ENCODE measurements at places on chromosomes 1 and 21. TPM values are rescaled to one million over a fixed set of nuclear protein-coding genes. Genes with fewer than 3 reads are reported as not detected.
A peak's percentile ranks its signal among the peaks of the same experiment; 100 is the strongest.

GRCh38 chr1:244466724-244467123 lies 5.7 kb downstream of the CATSPERE start:
- DNase-seq: no peak

GRCh38 chr1:15740924-15741850 lies 1.1 kb upstream of the TMEM82 start:
- DNase-seq: peak; percentile 89

- DNase-seq: peak; percentile 1
Measured at GRCh38 chr1:152654110-152654509, 9.1 kb upstream of the LCE2D start.

DNA sequence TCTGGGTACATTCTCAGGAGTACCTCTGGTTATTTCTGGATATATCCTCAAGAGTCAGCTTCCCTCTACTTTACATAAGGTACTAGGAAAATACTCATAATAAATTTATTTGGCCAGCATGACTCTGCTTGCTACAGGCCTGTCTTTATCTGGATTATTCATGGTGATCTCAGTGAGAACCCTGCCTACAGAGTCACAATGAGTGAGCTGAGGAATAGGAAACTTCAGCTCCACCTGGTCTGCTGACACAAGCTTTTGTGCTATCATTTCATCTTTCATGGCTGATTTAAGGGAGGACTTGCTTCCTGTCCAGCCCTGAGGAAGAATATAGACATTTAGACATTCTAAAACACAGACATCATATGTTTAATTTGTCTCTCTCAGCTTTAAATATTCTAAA lies 19.5 kb upstream of the SUCO start:
- no peak for DNase-seq

- DNase-seq: no peak
Measured at GRCh38 chr21:32209580-32209979, 69.3 kb downstream of the MIS18A start.

DNA sequence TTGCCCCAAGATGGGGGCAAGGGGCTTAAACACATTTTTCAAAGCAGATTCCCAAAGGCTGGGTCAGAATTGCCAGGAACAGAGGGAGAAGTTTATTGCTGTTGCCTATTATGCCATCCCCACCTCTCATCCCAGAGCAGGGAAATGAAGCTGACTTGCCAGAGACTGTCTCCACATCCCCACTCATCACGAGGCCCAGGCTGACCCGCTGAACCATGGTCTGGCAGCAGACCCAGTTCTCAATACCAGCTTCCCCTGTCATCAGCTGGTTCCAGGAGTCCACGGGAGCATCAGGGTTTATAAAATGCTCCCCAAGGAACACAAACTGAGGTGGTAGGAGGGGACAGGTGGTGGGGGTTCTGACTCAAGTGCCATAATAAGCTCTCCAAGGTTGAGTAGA lies 605.9 kb downstream of the NPHP4 start:
- DNase-seq: no peak

- peak; percentile 1 for DNase-seq
Measured at GRCh38 chr1:120178799-120179756, 2.8 kb upstream of the SEC22B start.

DNA sequence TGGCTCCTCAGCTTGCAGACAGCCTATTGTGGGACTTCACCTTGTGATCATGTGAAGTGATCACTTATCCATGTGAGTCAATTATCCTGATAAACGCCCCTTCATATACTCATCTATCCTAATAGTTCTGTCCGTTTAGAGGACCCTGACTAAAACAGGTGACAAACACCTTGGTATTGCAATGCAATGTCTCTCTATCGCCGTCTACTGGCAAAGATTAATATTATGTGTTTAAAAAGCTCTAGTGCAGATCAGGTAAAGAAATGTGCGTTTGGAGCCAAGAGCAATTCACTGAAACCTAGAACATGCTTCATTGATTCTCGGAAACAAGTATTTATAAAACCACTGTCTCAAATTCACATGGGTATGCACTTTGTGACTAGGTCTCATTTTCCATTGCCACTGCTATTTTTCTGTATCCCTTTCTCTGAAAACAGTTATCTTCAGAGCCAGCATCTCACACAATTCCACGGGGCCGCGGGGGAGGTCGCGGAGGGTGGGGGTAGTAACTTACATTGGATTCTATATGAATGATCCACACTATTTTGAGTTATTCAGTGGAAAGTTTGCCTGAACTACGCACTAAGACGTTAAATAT lies 554.6 kb upstream of the NCAM2 start:
- peak; percentile 56 for DNase-seq

GRCh38 chr1:44423591-44424537 lies 18.8 kb downstream of the RNF220 start:
- DNase-seq: no peak

DNA sequence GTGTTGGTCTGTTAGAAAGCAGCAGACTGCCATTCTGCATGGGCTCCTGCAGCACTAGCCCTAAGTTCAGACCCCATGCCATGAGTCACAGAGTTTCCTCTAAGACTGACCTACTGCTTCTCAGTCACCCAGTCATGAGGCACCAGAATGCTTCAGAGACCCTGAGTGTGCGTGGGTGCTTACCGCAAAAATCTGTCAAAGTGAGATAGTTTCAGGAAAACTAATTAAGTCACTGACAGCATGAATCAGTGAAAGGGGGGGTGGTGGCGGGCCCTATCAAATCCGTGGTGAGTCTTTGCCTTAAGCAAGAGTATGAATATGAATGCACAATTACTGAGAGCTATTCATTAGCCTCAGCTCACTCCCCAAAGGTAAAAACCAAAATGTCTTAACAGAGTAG lies 98.1 kb downstream of the KCTD3 start:
- no peak for DNase-seq

DNA sequence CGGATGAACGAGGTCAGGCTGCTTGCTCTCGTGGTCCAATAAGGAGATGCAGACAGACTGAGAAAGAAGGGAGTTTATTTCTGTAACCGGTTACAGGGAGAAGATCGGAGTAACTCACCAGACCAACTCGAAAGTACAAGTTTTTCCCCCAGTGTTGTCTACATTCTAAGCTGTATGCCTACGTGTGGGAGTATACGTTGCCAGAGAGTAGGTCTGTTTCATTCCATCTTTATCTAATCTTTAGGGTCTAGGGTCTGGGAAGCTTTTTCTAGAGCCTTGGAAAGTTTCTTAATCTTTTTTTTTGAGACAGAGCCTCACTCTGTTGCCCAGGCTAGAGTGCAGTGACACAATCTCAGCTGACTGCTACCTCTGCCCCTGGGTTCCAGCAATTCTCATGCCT lies 4.7 kb upstream of the PADI1 start:
- DNase-seq: no peak

- no peak for DNase-seq
Measured at GRCh38 chr1:101479945-101480344, 243.1 kb downstream of the S1PR1 start.

DNA sequence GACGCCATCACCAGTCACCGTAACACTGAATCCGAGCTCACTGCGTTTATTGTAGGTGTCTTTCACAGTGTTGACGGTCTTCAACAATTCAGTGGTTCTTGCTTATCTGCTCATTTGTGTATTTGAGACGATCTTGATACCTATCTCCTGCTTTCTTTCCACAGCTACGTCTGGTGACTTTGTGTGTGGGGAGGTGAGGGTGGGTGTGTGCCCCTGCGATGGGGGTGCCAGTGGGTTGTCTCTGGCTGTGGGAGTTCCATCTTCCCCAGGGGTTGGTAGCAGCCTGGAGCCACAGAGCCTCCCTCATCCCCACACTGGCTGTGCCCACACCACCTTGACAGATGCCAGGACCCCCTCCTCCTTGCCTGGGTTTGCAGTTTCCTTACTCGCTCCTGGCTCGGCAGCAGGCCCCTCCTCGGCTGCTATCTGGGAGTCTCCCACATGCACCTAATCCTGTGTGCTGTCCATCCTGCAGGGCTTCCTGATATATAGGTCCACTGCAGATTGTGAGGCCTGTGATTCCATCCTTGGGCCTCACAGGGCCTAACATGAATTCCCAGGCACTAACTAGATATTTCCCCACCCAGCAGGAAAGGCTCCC lies 6.3 kb upstream of the PARP1 start:
- no peak for DNase-seq

DNA sequence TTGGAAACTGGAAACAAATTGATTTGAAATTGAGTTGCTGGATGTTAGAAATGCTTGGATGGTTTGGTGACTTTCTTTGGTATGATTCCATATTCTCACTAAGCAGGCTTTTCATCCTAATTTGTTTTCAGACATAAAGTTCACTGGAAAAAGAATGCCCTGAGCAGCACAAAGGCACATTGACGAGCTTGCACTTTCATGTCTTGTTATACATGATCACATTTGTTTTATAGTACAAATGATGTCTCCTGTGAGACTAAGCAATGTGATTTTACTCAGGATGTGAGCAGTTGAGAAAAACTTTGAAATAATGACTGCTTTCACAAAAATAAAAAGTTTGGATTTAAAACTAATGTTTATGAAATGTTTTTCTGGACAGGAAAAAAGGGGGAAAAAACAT lies 63.6 kb downstream of the KCNT2 start:
- DNase-seq: no peak

GRCh38 chr1:101291562-101292380 lies 55.0 kb downstream of the S1PR1 start:
- no peak for DNase-seq

GRCh38 chr1:4224684-4225467 lies 324.8 kb upstream of the C1orf174 start:
- no peak for DNase-seq

GRCh38 chr1:155389826-155390225 lies 69.1 kb downstream of the RUSC1 start:
- DNase-seq: no peak

GRCh38 chr21:44427241-44428120 lies 27.8 kb upstream of the LRRC3 start:
- no peak for DNase-seq

- no peak for DNase-seq
Measured at GRCh38 chr1:12542138-12542465, 75.9 kb downstream of the DHRS3 start.

DNA sequence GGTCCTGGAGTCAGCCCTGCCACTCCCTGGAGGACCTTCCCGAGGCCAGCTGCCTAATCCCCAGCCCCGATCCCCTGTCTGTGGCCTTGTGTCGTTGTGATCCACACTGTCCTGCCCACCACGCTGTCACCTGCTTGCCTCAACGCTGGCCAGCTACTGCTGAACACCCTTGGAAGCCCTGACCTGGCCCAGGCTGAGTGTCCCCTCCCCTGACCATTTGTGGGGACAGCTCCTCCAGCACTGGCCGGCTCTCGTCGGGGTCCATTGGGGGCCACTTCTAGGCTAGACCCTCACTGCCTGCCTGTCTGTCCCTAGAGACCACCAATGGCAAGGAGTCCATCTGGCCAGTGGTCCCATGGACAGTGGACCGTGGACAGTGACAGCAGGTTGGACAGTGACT lies 12.0 kb upstream of the UMODL1 start:
- DNase-seq: no peak

GRCh38 chr1:110259770-110260169 lies 49.7 kb downstream of the KCNC4 start:
- no peak for DNase-seq

DNA sequence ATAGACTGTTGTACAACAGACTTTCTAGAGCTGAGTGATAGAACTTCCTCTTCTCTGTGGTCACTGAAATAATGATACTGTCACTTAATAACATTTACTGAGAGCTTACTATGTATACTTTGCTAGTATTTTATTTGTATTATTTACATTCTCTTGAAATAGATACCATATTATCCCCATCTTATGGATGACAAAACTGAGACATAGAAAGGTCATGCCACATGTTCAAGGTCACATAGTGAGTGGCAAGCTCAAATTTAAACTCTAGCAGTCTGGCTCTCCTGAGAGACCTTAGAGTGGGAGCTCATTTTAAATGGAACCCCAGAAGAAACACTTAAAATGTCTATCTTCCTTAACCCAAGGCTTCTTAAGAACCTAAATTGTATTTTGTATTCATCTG lies 266.6 kb upstream of the CAMK1G start:
- DNase-seq: no peak

CATSPERE gene
- total RNA-seq: 0.86 TPM

ZNF436 gene
- 10.4 TPM for total RNA-seq

CIART gene
- total RNA-seq: 25.3 TPM

CITED4 gene
- 0.77 TPM for total RNA-seq

ASPM gene
- 95.5 TPM for total RNA-seq

TMPRSS3 gene
- not detected for total RNA-seq

PGM1 gene
- total RNA-seq: 29.0 TPM

TEDDM1 gene
- not detected for total RNA-seq

TEKT2 gene
- 2.7 TPM for total RNA-seq

AVPR1B gene
- total RNA-seq: not detected

DCDC2B gene
- total RNA-seq: not detected

FCRL5 gene
- not detected for total RNA-seq

CDA gene
- 0.96 TPM for total RNA-seq

Measured in neural progenitor cell (in vitro differentiated cells).